NCI-H774 (cell line): ENCODE measurements at places on chromosomes 4 and X.

DNA sequence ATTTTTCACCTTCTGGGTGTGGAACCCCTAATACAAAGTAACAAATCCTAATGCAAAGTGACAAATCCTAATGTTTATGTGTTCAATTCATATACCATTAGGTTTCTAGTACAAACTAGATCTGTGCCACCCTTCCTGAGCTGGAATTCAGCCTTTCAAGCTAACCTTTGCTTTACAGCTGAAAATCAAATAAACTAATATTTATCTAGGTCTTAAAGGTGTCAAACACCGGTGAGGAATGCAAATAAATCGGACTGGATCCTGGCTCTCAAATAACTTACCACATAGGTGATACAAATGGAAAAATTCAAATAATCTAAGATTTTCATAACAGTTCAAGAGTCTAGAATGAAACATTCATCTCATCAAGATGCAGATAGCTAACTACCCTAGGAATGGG lies 11.6 kb downstream of the IRF2 start:
- no peak for DNase-seq

GRCh38 chrX:116009861-116010710 lies 160.5 kb upstream of the AGTR2 start:
- DNase-seq, result no peak

- DNase-seq, result no peak
These were observed 60.7 kb upstream of the ABCG2 start for GRCh38 chr4:88219099-88219498.

DNA sequence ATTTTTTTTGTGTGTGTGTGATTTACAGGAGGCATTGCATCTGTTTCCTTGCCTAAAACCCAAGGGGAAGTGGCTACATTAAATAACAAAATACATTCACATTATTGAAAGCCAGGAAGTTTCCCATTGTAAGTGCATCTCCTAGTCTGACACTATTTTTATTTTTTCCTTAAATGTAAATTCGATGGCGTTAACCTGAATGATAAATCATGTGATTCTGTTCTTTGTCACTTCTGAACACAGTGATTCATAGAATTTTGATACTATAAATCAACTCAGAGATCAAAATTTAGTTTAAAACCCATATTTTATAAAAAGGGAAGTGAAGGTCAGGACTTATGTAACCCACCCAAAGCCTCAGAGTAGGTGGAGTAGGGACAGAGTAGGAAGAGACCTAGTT lies 258.1 kb downstream of the GABRG1 start:
- no peak for DNase-seq

GRCh38 chrX:112662559-112663427 lies 16.9 kb downstream of the LHFPL1 start:
- no peak for DNase-seq
